Stimulated activated CD8-positive, alpha-beta memory T cell treated with anti-CD3 and anti-CD28 coated beads, Interleukin-15, amount 100 ng/mL, for 24 hours (primary cell): ENCODE measurements at places on chromosomes 2 and 18.

DNA sequence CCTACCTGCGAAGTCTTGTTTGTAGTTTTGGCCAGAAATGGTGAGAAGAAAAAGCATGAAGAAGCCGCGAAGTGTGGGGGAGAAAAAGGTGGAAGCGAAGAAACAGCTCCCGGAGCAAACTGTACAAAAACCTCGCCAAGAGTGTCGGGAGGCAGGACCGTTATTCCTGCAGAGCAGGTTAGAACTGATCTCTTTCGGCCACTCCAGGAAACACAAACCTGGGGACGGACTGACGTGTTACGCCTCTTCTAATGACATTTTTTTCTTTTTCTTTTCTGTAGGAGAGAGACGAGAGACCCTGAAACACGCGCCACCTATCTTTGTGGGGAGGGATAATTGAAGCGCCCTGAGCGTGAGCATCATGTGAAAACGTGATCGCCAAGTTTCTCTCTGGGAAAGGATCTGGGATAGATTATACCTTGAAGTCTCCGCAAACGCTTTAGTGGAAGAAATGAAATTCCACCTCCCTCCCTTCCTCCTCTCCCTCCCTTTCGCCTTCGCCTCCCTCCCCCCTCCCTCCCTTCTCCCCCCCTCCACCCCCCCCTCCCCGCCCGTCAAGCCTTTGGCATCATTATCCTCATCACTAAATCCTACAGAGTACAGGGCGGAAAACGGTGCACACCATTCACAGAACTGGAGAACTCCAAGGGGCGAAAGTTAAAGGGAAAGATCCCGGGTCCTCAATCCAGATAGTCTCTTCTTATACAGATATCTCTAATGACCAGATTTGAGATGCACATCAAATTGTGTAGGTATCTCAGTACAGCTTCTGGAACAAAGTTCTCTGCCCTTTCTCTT, at the start of gene ZEB2:
Gene ZEB2 (minus strand): TSS at position 186 of the 798 bp plus-strand sequence. CDS start 2,769 bp downstream, outside the sequence.
- DNase-seq, result no peak

DNA sequence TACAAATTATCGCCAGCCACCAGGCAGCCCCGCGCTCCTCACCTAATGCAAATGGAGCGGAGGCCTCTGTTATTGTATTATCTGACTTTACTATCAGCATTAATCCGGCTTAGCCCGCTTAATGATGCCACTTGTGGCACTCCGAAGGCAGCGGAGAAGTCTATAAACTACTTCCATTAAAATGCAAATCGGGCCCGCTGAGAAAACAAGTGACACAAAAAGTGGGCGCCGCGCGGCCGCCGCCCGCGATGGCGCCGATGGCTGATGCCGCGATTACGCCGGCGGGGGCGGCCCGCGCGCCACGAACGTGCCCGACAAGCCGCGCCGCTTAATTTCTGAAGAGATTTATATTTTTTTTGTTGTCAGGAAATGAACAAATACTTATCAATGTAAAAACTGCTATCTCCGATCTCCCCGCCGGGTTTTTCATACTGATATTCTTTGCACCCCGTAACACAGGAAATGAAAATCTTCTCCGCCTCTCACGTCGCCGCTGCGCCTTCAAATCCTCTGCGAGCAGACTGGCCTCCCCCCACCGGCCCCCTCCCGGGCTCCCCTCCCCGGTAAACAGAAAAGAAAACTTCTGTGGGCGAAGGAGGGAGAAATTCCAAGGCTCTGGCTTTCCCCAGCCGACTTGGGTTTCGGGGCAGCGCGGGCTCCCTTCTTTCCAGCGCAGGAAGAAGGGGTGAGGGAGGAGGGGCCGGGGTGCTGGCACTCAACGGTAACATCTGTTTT, 221.8 kb downstream of the INSIG2 start:
- peak; percentile 31 for DNase-seq

DNA sequence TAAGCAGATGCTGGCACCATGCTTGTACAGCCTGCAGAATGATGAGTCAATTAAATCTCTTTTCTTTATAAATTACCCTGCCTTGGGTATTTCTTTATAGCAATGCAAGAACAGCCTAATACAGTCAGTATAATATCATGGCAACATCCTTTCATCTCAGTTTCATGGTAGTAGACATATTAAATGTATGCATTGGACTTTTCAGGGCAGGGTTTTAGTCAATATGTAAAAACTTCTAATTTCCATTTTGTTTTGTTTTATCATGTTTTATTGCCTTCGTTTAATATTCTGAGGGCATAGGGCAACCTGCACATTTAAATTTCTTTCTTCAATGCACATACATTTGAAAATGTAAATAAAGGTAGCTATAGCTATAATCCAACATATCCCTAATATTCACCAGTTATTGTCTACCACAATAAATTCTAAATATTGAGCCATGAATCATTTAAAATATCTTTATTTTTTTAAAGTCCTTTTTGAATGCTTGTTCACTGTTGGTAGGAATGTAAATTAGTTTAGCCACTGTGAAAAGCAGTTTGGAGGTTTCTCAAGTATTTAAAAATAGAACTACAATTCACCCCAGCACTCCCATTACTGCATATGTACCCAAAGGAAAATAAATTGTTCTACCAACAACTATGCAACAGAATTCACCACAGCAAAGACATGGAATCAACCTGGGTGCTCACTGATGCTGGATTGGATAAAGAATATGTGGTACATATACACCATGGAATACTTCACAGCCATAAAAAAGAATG, 41.8 kb upstream of the GRB14 start:
- DNase-seq, result no peak

- DNase-seq, result no peak
These were observed 77.5 kb downstream of the FEZ2 start for GRCh38 chr2:36520431-36520830.

DNA sequence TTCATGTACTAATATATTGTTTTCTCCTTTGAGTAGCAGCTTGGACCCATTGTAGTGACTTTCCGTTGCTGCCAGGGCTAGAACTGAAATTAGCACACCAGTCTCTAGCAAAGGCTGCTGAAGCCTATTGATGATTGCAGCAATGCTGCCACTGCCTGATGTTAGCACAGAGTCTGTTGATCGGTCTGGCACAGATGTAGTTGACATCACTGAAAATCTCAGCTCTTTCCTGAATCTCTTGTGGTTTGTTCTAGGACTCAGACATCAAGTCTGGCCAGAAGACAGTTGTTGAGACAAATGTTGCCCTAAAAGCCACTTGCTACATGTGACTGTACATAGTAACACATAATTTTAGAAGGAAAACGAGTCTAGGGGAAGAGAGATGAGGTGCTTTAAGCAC, 47.2 kb downstream of the VAPA start:
- DNase-seq, result no peak

- no peak for DNase-seq
These were observed 135.4 kb downstream of the COL6A3 start for GRCh38 chr2:237278568-237278967.

DNA sequence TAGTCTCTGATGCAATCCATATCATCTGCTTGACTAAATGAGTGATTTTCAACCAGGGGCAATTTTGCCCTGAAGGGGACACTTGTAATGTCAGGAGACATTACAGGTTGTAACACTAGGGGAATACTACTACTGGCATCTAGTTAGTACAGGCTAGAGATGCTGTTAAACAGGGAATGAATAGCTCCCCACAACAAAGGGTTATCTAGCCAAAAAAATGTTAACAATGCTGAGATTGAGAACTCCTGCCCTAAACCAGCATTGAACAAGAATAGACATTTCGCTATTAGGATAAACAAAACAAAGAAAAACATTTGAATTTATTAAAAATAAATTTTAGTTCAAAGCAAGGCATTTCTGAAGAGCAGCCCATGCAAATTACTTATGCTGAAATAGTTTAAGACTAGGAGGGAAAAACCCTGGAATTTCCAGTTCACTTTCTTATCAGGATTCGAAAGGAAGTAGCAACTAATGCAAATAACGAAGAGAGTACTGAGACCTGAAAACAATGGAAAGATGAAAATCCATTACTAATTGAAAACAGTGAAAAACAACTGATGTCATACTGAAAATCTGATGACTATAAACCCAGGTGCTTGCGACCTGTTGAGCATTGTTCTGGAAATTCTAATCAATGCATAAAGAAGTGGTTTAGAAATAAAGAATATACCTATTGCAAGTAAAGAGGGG, 53.1 kb downstream of the CAB39 start:
- no peak for DNase-seq
